ENCODE measurements at places on chromosomes 2 and 18. TPM values are rescaled to one million over a fixed set of nuclear protein-coding genes. Genes with fewer than 3 reads are reported as not detected.
A peak's percentile ranks its signal among the peaks of the same experiment; 100 is the strongest.

DNA sequence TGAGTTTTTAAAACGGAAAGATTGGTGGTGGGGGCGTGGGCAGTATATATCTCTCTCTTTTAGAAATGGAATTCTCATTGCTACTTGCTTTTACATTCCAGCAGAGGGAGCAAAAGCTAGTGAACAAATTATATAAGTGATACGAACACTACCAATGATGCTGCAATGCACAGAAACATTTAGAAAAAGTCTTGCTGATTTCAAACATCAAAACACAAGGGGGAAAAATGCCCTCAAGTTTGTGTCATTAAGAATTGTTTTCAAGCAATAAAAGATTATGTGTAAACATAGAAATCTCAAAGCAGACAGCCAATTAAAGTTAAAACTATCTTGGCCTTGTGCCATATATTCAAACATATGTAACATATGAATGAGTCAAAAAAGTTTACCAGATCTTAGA is 296.3 kb upstream of the KCNJ3 start:
- peak; percentile 62 for DNase-seq

DNA sequence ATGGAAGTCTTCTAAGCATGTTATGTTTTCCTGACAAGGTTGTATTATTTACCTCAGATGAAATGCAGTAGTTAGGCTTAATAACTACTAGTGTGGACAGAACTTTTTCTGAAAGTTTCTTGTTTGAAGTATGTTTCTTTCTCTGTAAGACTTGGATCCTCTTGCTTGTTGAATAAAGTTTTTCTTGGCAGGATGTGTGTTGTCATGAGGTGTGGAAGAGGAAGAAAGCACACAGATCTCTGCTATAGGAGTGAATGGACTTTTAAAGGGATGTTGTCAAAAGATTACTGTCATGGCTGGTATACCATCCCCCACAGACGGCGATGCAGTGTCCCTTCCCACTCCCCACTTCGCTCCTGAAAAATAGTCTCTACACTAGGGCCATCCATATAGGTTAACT is 2.6 kb downstream of the CAB39 start:
- DNase-seq = no peak

GRCh38 chr2:151754253-151754897 is 20.1 kb upstream of the NEB start:
- DNase-seq = no peak

- DNase-seq = peak; percentile 67
These were observed 445.8 kb upstream of the RGPD4 start for GRCh38 chr2:107380912-107381311.

DNA sequence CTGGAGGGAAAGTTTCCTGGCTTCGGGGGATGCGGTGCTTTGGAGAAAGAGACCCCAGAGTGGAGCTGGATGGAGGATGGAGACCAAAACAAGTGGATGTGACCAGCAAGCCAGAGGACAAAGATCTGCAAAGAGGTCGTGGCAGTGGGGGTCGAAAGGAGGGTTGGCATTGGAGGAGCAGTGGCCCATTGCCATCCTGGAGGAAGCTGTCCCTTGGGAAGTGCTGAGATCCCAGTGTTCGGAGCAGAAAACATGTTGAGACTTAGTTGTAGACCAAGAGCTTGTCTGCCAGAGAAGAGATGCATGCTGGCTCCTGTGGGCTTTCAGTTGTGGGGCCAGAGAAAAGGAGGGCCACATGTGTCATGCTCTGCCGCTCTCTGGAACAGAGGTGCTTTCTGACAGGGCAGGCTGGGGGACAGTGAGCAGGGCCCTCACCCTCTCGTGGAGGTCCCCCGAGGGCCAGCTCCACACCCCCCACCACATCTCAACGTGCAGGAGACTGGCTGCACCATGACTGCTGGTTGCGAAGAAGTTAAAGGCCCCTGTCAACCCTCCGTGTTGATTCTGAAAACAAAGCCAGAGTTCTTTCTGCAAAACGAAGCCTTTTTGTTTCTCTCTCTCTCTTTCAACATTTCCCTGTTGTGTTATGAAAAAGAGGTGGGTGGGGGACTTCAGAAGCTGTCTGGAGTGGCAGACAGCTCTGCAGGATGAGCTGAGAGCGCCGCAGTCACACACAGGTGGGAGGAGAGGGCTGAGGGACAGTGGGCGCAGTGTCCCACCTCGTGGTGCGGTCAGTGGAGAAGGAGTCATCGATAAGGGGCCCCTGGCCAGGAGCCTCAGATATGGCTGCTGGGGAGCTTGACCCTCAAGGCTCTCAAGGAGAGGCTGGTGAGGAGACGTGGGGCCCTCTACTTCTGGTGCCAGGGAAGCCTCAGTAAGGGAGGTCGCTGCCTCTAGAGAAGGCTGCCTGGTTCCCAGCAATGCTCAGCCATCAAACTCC is 77.6 kb upstream of the BCL2L11 start:
- no peak for DNase-seq

DNA sequence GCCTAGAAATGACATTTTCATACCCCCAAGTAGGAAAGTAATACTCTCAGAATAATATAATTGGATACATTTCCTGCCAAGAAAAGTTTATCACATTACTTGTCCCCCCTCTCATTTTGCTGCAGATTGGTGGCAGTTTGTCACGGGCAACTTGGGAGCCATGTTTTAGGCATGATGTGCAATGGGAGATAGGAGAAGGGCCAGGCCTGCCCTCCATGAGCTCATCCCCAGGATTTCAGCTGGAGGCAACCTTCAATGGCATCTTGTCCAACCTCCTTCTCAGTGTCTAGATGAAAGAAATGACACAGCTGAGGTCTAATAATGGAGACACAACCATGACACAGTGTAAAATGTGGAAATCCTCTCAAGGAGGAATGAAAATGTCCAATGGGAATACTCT is 11.4 kb upstream of the RAB31 start:
- DNase-seq = no peak

DNA sequence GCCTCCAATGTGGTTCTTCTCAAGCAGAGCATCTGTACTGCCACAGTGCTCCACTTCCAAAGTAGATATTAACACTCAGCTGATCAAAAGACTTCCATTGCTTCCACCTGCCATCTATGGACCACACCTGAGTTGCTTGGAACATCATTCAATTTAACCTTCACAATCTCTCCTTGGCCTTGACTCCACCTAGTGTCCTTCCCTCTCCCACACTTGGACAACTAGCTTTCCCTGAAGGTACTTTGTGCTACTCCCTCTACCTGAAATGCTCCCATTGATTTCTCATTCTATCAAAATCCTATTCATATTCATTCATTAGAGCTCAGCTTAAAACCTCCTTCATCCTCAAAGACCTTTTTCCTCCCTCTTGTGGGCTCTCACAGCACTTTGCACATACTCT is 48.7 kb downstream of the SOWAHC start:
- no peak for DNase-seq

DNA sequence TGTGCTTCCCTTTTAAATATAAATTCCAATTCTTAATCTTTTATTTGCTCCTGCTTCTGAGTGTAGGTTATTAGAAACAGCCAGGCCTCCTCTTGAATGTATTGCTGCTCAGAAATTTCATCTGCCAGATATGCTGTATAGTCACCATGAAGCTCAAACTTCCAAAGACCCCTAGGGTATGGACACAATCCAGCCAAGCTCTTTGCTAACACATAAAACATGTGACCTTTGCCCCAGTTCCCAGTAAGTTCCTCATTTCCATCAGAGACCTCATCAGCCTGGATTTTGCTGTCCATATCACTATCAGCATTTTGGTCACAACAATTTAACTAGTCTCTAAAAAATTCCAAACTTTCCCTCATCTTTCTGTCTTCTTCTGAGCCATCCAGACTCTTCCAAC is 75.2 kb downstream of the MAP2 start:
- DNase-seq = no peak

GRCh38 chr2:10784719-10785118 is 27.9 kb downstream of the PDIA6 start:
- no peak for DNase-seq

Gene FLACC1
- total RNA-seq = 13.2 TPM

Gene ICOS
- total RNA-seq = not detected

Gene ASB1
- 25.1 TPM for total RNA-seq

Gene CCDC102B
- 7.5 TPM for total RNA-seq

All from Karpas-422 (cell line).